A549 treated with RU486 at 1 μM for 4 hours (cell line): ENCODE measurements at places on chromosomes 5 and 9. TPM values are rescaled to one million over a fixed set of nuclear protein-coding genes. Genes with fewer than 3 reads are reported as not detected.

The CACFD1 gene
- total RNA-seq, result 3.1 to 4.8 TPM (median 4.4 TPM) in 5 replicates

The SGCD gene
- 3.7 to 4.5 TPM (median 4.0 TPM) in 5 replicates for total RNA-seq

The PCDHGA6 gene
- total RNA-seq, result 0.14 to 0.27 TPM (median 0.23 TPM) in 5 replicates

The EMB gene
- 2.4 to 6.5 TPM (median 5.4 TPM) in 5 replicates for total RNA-seq

The ELOVL7 gene
- total RNA-seq, result 6.6 to 13.7 TPM (median 12.4 TPM) in 5 replicates

The ORM1 gene
- 0.35 TPM in 1 of 5 replicates, not detected in the others for total RNA-seq

The TAS2R1 gene
- not detected in 5 replicates for total RNA-seq

The OR2Y1 gene
- total RNA-seq, result not detected in 5 replicates

The ZNF189 gene
- 4.7 to 8.4 TPM (median 6.6 TPM) in 5 replicates for total RNA-seq

The KIF20A gene
- total RNA-seq, result 42.0 to 48.1 TPM (median 47.0 TPM) in 5 replicates

The PRUNE2 gene
- 0.09 to 0.14 TPM (median 0.14 TPM) in 3 of 5 replicates, not detected in the others for total RNA-seq

The TMCO6 gene
- 9.6 to 15.4 TPM (median 14.1 TPM) in 5 replicates for total RNA-seq

The WDR70 gene
- total RNA-seq, result 11.2 to 16.2 TPM (median 12.0 TPM) in 5 replicates

The NRG2 gene
- total RNA-seq, result 1.8 to 2.8 TPM (median 2.1 TPM) in 5 replicates

The FBXW11 gene
- 26.8 to 42.3 TPM (median 38.9 TPM) in 5 replicates for total RNA-seq

The LHX6 gene
- 0.32 to 0.39 TPM (median 0.38 TPM) in 5 replicates for total RNA-seq

The NEUROG1 gene
- not detected in 5 replicates for total RNA-seq

The PCDHGB3 gene
- total RNA-seq, result 0.17 to 0.30 TPM (median 0.23 TPM) in 5 replicates

The C9orf50 gene
- 0.14 TPM in 1 of 5 replicates, not detected in the others for total RNA-seq

The PCSK1 gene
- total RNA-seq, result 0.35 to 0.97 TPM (median 0.67 TPM) in 5 replicates

The STOML2 gene
- total RNA-seq, result 214 to 282 TPM (median 254 TPM) in 5 replicates

The GABRA1 gene
- not detected in 5 replicates for total RNA-seq

The ANKRD31 gene
- total RNA-seq, result 0.05 to 0.07 TPM (median 0.06 TPM) in 4 of 5 replicates, not detected in the other

The IL13 gene
- total RNA-seq, result 0.07 to 0.24 TPM in 2 of 5 replicates, not detected in the others

The CSF1R gene
- total RNA-seq, result 0.05 to 0.33 TPM (median 0.21 TPM) in 4 of 5 replicates, not detected in the other

The ABO gene
- not detected in 5 replicates for total RNA-seq

The LRRC70 gene
- total RNA-seq, result 0.11 to 0.59 TPM (median 0.21 TPM) in 3 of 5 replicates, not detected in the others

The CXXC5 gene
- total RNA-seq, result 17.1 to 24.9 TPM (median 21.3 TPM) in 5 replicates

The CDC25C gene
- total RNA-seq, result 10.7 to 12.9 TPM (median 11.2 TPM) in 5 replicates

The MEIKIN gene
- total RNA-seq, result not detected in 5 replicates

The AQP3 gene
- total RNA-seq, result 15.9 to 27.5 TPM (median 22.9 TPM) in 5 replicates
